CD4-positive, alpha-beta T cell treated with Interleukin-4 for 4 hours (primary cell): ENCODE measurements at places on chromosomes 1 and 21.

- no peak for DNase-seq
These were observed 325.9 kb upstream of the AJAP1 start for GRCh38 chr1:4328402-4329071.

DNA sequence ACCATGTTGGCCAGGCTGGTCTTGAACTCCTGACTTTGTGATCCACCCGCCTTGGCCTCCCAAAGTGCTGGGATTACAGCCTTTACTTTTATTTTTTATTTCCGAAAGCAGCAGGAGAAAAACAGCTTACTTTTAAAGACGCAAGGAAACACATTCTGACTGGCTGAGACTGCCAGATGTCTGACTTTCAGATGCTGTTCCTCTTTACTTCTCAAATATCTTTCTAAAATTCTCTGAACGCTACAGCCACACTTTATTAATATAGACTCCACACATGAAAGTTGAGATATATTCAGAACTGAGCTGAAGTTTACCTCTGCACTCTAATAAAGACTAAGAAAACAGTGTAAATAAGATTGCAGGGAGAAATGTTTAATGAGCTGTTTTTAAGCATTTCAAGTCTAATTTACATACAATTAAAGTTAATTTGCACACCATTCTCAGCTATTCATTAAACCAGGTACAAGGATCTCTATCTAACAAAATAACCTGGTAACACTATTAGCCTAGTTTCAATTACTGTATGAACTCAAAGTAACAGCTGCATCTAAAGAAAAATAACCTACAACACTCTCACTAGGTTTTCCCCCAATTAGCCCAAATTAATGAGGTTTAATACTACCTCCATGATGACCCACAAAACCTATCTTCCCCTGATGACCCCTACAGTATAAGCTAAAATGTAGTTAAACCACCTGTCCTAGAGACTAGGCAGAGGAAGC lies 24.9 kb downstream of the WASF2 start:
- no peak for DNase-seq

- no peak for DNase-seq
These were observed 44.2 kb downstream of the OSBPL9 start for GRCh38 chr1:51661081-51661518.

DNA sequence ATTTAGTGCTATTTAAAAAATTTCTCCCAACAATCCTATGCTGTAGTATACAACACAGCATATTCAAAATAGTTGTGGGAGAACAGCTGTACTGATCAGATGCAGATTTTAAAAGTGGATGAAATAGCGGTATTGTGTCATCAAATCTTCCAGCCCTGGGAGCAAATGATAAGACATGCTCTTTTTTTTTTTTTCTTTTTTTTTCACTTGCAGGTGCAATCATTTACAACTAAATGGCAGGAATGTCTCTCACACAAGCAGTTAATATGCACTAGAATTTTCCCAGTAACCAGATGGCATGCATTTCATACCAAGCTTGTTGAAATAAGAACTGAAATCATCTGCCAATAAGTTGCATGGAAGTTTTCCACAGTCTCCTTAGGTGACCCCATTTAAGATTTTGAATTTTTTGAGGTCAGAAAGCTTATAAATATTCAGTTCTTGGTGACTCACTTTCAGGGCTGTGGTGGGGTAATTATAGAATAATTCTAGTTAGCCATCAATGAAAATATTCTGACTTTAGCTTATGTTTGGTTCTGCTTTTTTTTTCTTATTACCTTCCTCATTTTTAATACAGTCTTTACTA lies 623.9 kb upstream of the NR5A2 start:
- DNase-seq, result no peak

DNA sequence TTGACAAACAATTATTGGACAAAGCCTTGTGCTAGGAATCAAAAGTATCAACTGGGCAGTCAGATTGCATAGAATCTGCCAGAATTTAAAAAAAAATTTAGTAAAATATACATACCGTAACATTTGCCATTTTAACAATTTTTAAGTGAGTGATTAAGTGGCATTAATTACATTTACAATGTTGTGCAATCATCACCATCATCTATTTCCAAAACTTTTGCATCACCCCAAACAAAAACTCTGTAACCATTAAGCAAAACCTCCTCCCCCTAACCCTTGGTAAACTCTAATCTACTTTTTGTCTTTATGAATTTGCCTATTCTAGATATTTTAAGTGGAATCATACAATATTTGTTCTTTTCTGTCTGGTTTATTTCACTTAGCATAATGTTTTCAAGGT lies 182.8 kb downstream of the LMO4 start:
- DNase-seq, result no peak

GRCh38 chr1:78011050-78011449 lies 6.3 kb downstream of the DNAJB4 start:
- no peak for DNase-seq

DNA sequence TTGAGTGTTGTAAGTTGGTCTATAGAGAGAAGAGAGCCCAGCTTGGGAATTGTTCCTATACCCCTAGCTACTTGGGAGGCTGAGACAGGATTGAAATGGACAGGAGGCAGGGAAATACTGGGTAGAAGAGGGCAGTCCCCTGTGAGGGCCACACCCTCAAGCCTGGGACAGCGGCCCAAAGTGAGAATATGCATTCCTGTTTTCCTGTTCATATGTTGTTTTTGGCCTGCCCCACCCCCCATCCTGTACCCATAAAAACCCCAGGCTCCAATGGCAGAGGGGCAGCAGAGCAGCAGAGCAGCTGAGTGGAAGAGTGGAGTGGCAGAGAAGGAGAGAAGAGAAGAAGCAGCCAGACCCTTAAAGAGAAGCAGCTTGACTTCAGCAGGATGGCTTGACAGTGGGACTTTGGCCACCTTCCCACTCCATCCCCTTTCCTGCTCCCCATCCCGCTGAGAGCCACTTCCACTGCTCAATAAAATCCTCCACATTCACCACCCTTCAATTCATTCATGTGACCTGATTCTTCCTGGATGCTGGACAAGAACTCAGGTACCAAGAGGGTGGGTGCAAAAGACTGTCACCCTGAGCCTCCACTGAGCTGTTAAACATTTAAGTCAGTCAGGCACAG lies 70.6 kb upstream of the PUM1 start:
- no peak for DNase-seq

GRCh38 chr1:154095456-154096060 lies 59.3 kb downstream of the NUP210L start:
- DNase-seq, result no peak

GRCh38 chr1:151005729-151006319 lies 878 bp downstream of the MINDY1 start:
- DNase-seq, result no peak

DNA sequence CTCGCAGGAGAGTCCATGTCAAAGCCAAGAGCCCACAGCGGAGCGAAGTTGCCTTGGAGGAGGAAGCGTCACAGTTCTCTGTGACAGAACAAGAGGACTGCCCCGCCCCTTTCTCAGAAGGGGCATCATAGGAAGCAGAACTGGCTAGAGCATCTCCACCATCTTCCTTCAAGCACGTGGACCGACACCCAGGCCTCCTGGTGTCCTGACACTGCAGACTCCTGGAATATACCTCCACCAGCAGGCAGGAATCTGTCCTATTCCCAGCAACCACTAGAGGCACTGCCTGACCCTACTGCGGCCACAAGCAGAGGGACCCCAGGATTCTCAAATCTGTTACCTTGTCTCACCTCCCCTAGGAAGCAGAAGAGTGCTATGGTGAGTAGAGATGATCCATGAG lies 37.8 kb downstream of the GPA33 start:
- DNase-seq, result no peak

GRCh38 chr1:243623841-243624240 lies 226.2 kb downstream of the AKT3 start:
- no peak for DNase-seq

DNA sequence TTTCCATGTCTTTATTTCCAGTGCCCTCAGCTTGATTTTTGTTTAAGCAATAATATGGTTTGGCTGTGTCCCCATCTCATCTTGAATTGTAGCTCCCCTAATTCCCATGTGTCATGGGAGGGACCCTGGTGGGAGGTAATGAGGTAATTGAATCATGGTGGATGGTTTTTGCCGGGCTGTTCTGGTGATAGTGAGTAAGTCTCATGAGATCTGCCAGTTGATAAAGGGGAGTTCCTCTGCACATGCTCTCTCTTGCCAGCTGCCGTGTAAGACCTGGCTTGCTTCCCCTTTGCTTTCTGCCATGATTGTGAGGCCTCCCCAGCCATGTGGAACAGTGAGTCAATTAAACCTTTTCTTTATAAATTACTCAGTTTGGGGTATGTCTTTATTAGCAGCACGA lies 559.6 kb upstream of the ADAMTS5 start:
- DNase-seq, result no peak

- DNase-seq, result no peak
These were observed 741.7 kb downstream of the LTN1 start for GRCh38 chr21:28250946-28251345.

- DNase-seq, result no peak
These were observed 61.6 kb downstream of the SLX9 start for GRCh38 chr21:45001134-45002095.

DNA sequence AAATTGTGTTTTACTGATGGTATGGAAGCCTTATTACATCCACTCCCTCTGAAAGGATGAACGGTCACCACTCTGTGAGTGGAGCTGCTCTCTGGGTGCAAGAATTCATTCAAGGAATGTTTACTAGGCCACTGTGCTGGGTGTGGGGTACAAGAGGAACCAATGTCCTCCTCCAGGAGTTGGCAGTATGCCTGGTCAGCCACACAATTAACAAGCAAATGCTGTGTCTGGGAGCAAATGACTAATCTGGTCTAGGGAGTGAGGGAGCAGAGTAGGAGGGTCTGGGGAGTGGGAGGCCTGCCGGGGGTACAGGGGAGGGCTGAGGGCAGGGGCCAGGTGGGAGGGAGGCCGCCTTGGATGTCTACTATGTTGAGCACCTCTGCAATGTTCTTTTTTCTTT lies 27.2 kb upstream of the TDRD10 start:
- DNase-seq, result no peak

DNA sequence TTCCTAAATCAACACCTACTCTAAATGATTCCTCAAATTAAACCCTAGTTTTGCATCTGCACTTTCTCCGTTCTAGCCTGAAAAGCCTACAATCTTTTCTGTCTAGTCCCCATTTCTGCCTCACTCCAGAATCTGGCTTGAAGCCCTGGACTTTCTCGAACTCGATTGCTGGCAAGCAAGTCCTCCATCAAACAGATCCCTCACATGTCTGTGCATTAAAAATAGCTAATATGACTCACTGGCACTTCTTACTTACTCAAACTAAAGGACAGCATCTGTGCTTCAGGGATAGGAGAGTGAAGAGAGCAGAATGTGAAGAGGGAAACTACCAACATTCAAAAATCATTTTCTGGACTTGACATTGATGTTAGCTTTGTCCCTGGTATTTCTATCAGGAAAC lies 51.8 kb upstream of the CXADR start:
- DNase-seq, result no peak

- DNase-seq, result no peak
These were observed 21.9 kb downstream of the TMCC2 start for GRCh38 chr1:205249651-205250050.

DNA sequence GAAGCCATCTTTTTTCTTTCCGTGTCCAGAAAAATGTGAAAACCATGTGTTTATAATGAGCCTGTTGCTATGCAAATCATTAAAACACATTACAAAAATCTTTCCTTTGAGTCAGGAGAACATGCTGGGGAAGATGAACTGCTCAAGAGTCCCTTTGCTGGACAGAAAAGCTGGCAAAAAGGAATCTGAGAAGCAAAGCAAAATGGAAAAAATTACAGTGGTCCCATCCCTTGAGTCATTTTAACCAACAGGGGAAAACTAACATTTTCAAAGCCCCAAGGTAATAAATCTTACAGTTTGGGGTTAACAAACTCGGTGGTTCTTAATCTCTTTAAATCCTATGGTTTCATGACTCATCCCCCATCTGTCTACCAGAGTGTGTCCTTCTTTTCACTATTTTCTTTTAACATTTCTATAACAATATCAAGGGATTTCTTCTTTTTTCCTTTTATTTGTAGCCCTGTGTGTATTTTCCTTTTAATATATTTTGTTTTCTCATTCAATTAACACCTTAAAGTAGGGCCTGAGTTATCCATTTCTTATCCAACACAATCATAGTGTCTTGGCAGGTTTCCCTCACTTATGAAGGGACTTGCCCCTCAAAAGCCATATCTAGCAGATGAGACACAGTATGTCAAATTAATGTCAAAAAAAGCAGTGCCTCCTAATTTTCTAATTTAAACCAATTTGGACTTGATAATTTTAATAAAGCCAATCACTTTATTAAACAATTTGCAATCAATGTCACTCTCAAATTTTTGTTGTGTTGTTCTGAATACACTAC lies 105.4 kb downstream of the PTPN14 start:
- no peak for DNase-seq

DNA sequence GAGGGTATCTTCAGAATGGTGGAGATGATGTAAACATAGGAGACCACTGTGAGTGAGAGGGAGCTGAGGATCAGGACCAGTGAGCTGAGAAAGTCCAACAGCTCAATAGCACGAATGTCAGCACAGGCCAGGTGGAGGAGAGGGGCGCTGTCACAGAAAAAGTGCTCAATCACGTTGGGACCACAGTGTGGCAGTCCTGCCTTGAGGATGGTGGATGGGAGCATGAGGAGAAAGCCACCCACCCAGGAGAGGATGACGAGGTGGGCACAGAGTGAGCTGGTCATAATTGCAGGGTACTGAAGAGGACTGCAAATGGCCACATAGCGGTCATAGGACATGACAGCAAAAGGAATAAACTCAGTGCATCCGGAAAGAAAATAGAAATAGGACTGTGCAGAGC lies 8.1 kb downstream of the OR11L1 start:
- no peak for DNase-seq

DNA sequence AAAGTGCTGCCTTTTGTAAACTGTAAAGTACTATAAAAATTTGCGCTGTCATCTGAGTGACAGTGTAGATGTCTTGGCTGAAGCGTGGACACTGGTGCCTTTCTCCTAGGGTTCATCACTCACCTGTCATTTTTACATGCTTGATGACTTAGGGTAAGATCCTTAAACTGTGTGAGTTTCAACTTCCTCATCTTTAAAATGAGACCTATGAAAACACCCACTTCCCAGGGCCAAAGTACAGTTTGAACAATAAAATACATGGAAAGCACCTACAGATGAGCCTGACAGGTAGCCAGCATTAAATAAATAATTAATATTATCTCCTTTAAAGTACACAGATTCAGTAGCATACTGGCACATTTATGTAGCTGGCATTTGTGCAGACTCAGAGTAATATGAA lies 309.9 kb downstream of the CHRM3 start:
- no peak for DNase-seq

DNA sequence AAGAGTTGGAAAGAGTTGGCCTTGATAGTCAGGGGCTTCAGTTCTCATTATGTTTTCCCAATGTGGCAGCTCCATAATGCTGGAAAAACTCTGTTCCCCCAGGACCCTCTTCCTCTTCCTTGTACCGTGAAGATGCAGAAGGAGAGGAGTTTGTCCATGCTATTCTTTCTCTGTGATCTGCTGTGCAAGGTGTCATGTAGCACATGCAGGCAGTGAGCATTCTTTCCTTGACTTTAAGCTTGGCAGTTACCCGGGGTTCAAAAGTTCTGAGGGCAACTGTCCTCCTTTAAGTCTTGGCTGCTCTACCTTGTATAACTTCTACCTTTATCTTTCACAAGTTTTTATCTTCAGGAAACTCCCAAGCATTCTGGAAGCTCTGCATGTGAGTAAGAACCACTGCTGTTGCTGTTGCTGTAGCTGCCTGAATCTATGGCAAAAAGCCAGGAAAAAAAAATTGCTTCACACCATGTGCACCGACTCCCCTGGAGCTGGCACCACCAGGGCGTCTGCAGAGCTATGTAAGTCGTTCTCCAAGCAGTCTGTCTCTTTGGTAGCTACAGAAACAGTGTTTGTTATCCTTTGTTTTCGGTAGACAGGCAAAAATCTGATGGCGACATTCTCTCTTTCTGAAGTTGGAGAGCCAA lies 42.7 kb upstream of the SLC16A1 start:
- no peak for DNase-seq
